ENCODE measurements at places on chromosomes 3 and 15.

DNA sequence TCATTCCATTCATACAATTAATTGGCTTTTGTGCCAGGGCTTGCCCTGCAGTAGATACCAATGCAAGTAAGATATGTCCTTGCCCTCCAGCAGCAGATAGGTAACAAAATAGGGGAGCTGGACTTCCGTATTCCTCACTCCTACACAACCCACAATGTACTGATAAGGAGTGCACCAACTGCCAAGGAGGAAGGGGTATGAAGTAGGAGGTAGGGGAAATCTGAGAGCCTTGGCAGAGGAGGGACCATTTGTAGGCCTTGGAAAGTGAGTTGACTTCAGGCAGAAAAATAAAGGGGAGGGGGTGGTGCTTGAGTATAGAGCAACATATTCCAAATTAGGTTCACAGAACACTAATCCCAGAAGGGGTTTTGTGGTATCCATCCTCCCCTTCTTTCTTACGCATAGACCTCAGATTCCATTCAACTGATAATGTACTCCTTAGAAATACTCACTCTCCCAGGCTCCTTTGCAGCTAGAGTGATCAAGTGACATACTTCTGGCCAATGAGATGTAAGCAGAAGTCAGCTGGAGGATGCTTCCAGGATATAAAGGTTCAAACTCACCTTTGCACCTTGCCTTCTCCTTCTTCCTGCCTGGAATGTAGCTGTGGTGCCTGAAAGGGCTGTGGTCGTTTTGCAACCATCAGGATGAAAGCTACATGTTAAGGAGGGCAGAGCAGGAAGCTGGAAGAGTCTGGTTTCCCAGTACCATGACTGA, 127.1 kb upstream of the SMAD3 start:
- no peak for DNase-seq

DNA sequence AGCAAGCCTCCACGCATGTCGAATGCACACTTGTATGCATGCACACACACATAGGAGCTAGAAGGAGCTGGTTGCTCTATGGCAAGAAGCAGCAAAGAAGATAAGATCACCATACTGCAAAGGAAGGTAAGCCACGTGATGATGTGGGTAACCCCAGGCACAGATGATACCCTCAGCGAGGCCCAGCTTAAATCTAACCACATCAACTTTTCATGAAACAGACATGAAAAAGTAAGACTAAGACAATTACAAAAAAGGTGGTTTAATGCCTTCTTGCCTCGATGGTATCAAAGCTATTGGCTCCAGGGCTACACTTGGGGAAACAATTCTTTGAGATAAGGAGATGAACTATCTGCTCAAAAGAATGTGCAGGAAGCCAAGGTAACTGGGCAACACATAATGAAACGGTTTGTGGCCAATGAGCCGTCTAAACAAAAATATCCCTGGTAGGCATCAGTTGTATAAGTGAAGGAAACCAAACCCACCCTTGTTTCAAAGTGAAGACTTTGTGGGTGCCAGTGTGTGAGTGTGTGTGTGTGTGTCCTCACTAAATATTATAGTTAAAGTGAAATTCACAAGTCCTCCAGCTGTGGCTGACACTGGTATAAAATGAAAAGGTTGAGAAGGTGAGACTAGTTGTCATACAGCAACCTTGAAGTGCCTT, 365.7 kb upstream of the ICE2 start:
- DNase-seq, result no peak

GRCh38 chr3:72682936-72683452, 165.3 kb downstream of the SHQ1 start:
- DNase-seq, result no peak

DNA sequence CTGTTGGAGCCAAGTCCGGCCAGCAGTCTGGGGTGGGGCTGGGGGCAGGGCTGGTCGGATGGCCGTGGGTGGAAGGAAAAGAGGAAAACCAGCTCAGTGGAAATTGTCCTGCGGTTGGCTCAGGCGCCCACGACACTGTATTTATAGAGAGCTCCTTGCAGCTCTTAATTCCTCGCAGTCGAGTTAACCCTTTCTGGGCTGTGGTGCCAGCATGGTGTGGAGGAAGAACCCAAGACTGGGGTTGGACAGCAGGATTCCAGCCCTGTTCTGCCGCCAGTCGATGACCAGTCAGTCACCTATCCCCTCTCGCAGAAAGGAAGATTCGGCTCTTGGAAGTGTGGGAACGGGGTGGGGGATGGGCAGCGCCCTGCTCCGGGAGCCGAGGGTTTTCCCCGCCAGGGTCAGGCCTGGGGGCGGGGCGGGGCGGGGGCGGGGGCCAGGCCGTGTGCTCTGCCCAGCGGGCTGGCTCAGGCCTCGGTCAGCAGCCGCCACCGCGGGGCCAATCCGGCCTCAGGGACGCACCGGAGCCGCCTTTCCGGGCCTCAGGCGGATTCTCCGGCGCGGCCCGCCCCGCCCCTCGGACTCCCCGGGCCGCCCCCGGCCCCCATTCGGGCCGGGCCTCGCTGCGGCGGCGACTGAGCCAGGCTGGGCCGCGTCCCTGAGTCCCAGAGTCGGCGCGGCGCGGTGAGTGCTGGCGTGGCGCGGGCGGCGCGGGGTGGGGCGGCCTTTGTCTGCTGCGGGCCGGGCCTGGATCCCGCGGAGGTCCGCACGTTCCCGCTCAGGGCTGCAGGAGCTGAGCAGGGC, at the start of gene CD276:
Gene CD276 (plus strand): TSS at position 607 of the 804 bp plus-strand sequence. CDS start 15,257 bp downstream, outside the sequence.
- DNase-seq, result no peak

DNA sequence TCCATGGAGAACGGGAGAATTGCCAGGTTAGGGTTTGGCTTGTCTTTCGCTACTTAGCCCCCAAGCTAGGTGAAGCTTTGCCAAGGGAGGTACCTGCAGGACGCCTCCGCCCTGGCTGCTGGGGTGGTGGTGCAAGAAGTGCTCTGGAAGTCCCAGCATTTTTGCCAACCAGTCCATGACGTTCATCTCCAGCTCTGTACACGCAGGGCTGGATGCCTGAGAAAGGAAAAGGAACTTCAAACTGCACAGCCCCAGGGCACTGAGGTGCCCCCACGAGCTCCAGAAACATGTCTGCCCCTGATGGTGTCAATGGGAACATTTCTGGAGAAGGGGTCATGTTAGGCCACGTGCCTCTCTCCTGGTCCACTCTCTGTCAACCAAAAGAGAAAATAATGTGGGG, 8.2 kb downstream of the HDC start:
- DNase-seq, result no peak

- DNase-seq, result no peak
These were observed 155.9 kb upstream of the ICE2 start for GRCh38 chr15:60634815-60635214.

GRCh38 chr3:178483704-178484103, 52.5 kb upstream of the KCNMB2 start:
- DNase-seq, result no peak

DNA sequence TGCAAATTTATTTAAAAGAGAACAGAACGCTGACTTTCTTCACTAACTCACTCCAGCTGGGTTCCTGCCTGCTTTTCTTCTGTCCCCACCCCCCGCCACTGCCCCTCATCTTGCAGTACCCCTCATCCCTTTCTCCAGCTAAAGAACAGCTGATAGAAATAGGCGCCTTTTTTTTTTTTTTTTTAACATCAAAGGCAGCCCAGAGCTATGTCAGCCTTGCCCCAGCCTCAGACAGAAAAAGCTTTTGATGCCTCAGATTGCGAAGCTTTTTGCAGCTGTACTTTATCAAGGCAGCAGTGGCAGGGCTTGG, 1.8 kb downstream of the CADPS start:
- no peak for DNase-seq

GRCh38 chr3:8851703-8852102, 82.3 kb upstream of the OXTR start:
- DNase-seq, result no peak

- DNase-seq, result no peak
These were observed 108.9 kb downstream of the NPAP1 start for GRCh38 chr15:24784506-24784905.

DNA sequence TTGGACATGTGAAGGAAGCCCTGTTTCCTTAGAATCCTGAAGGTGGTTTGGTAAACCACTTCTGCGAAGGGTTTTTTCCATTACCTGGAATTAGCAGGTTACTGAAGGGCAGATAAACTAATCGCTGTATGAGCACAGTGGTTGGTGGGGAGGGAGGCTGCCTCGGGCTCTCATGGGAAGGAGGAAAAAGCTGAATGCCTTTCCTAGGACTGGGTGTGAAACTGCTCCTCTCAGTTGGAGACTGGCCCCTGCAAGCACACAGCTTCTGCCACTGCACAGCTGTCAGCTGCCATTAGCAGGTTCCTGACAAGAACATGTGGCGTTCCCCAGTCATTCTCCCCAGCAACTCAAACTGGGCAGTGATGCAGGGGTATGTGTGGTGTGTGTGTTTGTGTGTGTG, 376.3 kb downstream of the GAP43 start:
- no peak for DNase-seq

Data from activated naive CD4-positive, alpha-beta T cell (primary cell).